CD4-positive, alpha-beta T cell treated with Interleukin-4 for 4 hours (primary cell): ENCODE measurements at places on chromosomes 5 and 9.

DNA sequence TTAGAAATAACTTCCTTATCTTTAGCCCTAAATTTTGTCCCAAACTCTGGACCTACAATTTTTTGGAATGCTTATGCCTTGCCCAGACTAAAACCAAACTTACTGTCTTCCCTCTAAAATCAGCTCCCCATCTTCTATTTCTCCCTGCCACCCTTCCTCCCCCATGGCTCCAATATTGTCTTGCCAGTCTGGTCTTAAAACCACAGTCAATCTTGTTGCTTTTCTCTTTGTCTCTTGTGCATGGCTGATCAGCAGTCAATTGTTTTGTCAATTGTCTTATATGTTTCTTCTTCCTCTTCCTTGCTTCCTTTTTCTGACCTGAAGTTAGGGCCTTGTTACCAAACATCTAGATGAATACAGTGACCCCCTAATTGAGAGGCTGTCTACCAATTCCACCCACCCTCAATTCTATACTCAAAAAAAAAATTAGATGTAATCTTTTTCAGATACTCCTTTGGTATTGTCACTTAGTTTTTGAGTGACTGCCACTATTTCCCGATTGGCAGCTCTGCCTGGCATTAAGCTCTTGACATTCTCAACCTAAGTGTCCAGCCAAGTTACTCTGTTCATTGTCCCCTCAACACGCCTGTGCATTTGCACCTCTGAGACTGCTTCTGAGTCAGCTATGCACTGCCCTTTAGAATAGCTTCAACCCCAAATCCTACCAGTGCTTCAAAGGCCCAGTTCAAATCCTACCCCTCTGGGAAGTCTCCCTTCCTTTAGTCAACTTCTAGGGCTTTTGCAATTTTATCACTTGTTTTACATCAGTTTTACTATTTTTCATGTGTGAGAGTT is 2.5 kb downstream of the PDCD1LG2 start:
- DNase-seq: no peak

DNA sequence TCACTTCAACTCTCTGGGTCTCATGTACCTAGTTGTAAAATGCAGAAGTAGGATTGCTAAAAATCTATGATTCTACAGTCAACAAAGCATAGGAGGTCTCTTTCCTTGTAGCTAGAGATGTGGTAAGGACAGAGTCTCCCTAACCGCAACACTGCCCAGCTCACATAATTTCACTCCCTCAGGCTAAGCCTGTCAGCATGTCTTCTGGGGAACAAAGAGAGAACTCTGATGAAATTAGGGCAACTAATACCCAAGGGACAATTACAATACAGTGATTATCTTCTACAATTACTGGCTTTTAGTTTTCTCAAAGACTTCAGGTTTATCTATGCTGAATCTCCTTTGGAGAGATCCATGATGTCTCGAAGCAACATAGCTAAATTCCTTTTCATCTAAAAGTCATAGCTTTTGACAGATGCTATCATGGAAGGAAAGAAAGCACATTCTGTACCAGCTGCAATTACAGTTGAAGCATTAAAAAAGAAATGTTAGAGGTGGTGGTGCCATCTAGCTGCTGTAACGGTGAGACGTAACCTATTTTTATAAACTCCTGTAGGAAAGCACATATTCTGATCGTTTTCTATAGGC is 141.1 kb upstream of the TARS1 start:
- peak; percentile 4 for DNase-seq

DNA sequence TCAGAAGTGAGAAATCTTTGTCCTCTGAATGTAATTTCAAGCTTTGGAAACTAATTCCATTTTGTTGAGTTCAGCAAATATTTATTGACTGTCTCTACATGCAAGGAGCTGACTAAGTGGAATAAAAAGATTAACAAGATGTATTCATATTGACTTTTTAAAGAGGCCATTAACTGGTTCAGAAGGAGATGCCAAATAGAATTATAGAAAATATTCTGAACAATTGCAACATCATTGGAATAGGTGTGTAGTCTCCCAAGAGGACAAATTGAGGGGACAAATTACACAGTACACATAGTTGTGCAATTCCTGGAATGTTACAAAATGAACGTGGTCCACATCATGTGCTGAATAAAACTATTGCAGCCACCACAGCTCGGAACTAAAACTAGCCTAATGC is 224.2 kb downstream of the NPR3 start:
- DNase-seq: no peak

- DNase-seq: no peak
These were observed 68.3 kb upstream of the TBC1D2 start for GRCh38 chr9:98323831-98324135.

DNA sequence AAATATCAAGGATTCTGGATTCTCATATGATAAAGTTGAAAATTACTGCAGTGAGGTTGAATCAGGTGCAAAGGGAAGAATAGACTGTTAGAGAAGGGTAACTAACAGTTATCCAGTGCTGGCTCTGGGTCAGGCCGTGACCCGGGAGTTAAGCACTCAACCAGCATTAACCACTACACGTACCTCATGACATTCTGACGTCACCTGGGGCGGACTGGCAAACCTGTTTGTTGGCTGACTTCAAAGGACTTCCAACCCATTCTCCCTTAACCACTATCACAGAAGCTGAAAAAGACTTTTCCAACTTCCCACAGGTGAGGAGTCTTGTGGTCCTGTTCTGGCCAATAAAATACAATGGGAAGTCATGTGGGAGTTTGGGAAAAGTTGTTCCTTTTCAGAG is 268.9 kb downstream of the ENC1 start:
- DNase-seq: no peak

GRCh38 chr9:129173296-129174101 is 4.6 kb downstream of the IER5L start:
- no peak for DNase-seq

DNA sequence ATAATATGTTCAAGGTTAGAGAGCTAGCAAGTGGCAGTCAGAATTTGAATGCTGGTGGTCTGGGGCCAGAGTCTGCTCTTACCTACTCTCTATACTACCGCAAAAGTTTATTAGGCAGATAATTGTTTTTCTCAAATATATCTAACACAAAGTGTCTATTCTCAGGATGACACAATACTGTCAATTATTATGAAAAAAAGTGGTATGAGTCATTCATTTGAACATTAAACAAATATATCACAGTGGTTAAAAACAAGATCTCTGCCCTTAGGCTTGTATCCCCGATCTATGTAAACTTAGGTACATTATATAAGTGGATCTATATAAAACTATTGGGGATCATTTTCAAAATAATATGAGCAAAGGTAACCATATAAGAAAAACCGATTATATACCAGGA is 354.9 kb downstream of the CETN3 start:
- no peak for DNase-seq

GRCh38 chr5:168162464-168162863 is 129.0 kb upstream of the WWC1 start:
- DNase-seq: no peak

DNA sequence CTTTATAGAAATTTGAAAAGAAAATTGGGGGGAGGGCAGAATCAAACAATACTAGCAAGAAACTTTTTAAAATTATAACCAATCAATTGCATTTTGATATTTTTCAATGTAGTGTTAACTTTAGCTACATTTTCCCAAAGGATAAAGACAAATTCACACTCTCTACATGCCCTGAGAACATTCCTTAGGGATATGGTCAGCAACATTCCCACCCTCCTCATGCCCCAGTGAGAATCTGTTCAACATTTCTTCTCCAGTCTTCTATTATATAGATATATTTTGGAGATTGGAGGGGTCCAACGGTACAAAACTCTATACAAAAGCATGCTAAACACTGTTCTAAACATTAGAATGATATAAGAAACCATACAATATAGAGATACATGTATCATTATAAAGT is 11.6 kb upstream of the PRR16 start:
- no peak for DNase-seq

- no peak for DNase-seq
These were observed 900.4 kb upstream of the ARRDC3 start for GRCh38 chr5:92283521-92283920.

GRCh38 chr9:107020040-107020530 is 157.1 kb downstream of the ZNF462 start:
- no peak for DNase-seq

GRCh38 chr5:180639741-180640610 is 9.4 kb downstream of the FLT4 start:
- no peak for DNase-seq

GRCh38 chr9:79526149-79526672 is 45.6 kb upstream of the TLE4 start:
- no peak for DNase-seq

DNA sequence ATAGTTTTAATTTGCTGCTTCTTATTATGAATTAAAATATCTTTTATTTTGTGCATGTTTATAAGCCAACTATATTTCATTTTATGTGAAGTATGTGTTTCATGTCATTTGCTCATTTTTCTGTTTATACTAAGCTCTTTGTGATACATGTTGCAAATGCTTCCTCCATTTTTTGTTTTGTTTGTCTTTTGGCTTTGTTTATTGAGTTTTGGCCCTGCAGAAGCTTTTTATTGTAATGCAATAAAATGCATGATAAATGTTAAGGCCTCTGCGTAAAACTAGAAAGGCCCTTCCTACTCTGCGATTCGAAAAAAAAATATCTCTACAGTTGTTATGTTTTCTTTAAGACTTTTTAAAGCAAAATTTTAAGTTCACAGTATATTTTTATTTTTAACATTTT is 9.4 kb downstream of the ZNF366 start:
- no peak for DNase-seq

- peak; percentile 80 for DNase-seq
These were observed 4.3 kb downstream of the LCP2 start for GRCh38 chr5:170293273-170293672.

GRCh38 chr5:82861701-82862100 is 215.5 kb downstream of the TMEM167A start:
- DNase-seq: no peak

- no peak for DNase-seq
These were observed 98.6 kb upstream of the TBCA start for GRCh38 chr5:77874691-77875090.

DNA sequence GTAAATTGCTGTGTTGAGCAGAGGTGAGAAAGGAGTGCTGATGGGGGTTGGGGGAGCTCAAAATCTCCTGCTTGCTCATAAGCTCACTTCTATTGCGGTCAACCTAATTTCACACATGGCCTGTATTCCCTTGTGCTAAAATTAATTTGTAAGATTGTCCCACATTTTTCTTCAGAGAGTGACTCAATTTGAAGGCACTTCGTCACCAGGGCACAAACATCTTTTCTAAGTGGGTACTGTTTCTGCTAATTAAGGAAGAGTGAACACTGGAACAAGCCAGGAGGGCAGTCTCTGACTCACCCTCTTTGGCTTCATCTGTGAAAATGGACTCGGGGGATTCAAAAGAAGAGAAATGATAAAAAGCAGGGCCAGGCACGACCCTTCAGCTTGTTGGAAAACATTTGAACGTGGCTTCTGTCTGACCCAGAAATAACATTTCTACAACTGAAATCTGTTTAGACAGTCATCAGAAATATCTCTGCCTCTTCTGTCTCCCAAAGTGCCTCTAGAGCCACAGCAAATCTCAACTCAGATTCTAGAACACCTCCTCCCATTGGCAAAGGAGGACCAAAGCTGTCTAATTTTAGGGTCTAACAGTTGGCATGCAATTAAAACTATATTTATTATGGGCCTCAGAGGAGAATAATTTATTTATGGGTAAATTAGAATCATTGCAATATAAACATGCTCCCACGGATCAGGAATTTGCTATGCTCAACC is 49.8 kb downstream of the FEM1C start:
- no peak for DNase-seq

DNA sequence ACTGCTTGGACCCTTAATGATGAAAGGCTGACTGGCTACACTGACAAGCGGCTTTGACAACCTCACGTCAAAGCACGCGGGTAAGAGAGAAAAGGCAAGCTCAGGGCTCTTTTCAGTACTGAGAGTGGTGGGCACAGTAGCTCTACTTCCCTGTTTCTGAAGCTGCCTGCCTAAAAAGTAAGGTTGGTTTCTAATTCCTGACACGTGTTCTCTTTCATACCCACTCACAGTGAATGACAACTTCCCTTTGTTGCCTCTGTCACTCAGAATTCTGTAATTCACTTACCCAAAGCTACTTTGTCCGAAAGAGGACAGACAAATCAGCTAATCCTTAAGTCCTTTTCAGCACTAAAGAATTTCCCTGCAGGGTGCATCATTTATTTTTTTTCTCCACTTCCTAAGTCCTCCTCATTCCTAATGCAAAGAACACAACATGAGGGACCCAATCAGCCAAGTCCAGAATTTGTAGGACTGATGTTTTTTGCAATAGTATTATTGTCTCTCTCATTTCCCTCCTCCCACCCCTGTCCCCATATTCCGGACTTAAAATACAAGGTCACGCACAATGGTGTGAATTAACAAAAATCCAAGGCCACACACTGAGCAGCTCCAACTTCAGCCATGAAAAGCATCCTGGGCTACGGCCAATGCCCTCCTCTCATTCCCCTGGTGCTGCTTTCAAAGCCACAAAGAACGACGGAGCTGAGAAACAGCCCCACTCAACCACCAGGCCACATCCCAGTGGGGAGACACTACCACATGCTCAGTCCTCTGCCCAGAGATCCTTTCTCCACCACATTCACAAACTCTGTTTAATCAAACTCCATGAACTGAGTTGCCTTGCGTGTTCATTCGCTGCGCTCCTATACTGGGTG is 221.0 kb downstream of the TSSK1B start:
- no peak for DNase-seq

DNA sequence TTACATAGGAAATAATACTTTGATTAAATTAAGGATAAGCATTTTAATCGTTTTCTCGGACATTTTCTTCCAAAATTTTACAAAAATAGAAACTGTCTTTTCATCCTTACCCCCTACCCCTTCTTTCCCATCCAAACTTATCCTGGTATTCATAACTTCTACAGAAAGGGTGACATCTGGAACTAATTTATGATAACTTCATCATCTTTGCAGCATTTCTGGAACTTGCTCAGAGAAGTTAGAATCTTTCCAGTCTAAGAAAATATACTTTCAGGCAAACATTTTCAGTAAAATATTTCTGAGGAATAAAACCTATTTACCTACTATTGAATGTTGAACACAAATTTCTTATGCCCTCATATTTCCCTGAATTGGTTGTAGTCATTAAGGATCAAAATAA is 309.0 kb downstream of the MAN2A1 start:
- no peak for DNase-seq

GRCh38 chr5:9239071-9239470 is 306.8 kb downstream of the SEMA5A start:
- DNase-seq: no peak
